ENCODE measurements at places on chromosomes 16 and 17. TPM values are rescaled to one million over a fixed set of nuclear protein-coding genes. Genes with fewer than 3 reads are reported as not detected.

Gene DNAH17
- not detected for total RNA-seq

Gene GPR179
- not detected for total RNA-seq

Gene C16orf96
- not detected for total RNA-seq

DNA sequence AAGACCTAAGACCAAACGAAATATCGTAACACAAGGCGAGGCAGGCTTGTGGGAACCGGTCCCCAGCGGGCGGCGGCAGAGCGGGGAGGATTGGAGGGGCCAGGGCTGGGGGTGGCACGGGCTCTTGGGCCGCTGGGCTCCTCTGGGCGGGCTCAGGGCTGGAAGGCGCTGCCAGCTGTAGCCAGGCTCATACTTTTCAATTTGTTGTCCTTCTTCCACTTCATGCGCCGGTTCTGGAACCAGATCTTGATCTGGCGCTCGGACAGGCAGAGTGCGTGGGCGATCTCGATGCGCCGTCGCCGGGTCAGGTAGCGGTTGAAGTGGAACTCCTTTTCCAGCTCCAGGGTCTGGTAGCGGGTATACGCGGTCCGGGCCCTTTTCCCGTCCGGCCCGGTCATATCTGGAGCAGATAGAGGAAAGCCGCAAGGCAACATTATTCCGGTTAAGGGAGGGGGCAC lies 1.5 kb downstream of the HOXB5 start:
- DNase-seq, result no peak

Gene PRSS8
- 125 TPM for total RNA-seq

Gene CTDNEP1
- 81.4 TPM for total RNA-seq
